ENCODE measurements at places on chromosomes 7 and 10. TPM values are rescaled to one million over a fixed set of nuclear protein-coding genes. Genes with fewer than 3 reads are reported as not detected.

DNA sequence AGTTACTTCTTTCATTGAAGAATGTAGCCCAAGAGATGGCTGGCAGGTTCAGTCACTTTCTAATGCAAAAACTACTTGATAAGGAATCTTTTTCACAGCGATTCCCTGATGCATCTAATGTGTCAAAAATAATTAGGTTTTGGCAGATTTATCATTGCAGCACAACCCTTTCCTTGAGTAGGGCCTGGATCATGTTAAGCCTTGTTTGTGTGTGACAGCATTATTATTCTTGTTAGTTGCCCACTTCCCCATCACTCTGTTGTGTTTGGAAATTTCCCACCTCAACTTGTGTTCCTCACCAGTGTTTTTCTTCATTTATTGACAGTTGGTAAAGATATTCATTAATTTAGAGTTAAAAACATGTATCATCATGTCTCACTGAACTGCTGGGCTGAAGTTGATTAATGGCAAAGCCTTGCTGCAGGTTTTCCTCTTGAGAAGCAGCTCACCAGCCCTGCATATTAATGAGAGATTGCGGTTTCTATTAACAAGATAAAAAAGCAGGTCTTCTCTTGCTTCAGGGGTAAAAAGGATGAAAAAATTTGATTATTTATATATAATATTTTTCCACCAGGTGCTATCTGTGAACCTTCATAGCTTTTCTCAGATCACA is 233.3 kb upstream of the MDFIC start:
- no peaks in the 10 kb centered on the region for H3K36me3 ChIP-seq
- no peak for DNase-seq
- H3K27ac ChIP-seq: no peak overlapping the region
- H3K27me3 ChIP-seq: no peaks in the 10 kb centered on the region

DNA sequence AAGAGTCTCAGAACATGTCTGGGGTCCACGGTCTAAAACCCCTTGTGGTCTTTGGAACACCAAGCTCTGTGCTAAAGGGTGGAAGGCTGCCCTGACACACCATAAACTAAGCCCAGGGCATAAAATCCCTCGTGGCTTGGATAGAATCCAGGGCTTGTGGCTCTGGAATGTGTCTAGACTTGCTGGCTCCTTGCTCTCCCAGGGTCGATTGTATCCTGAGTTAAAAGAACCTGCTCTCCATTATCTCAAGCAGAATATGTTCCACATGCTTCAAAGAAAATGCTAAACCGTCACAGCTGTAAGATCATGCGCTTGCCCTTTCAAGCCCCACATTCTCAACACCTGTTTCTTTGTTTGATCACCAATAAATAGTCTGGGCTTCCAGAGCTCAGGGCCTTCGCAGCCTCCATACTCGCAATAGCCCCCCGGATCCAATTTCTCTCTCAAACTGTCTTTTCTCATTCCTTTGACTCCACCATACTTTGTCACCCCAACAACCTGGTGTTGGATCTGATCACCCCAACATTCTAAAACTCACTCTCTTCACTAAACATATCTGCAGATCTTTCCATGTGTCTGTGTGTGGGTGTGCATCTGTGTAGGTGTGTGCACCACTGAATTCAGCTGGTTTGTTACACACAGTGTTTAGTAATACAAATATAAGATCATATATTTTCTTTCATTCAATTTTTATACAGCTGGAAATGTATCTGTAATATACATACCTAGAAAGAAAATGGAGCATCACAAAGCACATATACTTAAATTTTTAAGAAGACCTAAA is 238.5 kb downstream of the ZMYND11 start:
- DNase-seq: no peak
- no peaks in the 10 kb centered on the region for H3K27me3 ChIP-seq
- H3K36me3 ChIP-seq: peaks cover 4% of the 10 kb centered on the region
- H3K4me1 ChIP-seq: no peaks in the 10 kb centered on the region
- H3K4me3 ChIP-seq: no peak overlapping the region

DNA sequence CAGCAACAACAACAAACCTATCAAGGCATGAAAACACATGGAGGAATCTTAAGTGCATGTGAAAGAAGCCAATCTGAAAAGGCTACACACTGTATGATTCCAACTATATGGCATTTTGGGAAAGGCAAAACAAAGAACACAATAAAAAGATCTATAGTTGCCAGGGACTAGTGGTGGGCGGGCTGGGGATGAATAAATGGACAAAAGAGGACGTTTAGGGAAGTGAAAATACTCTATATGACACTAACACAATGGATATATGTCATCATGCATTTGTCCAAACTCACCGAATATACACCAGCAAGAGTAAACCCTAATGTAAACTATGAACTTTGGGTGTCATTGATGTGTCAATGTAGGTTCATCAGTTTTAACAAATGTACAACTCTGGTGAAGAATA is 89.1 kb downstream of the SEMA3E start:
- no peak overlapping the region for H3K27ac ChIP-seq
- H3K4me3 ChIP-seq: no peak overlapping the region
- no peak for DNase-seq

GRCh38 chr10:95330966-95331453 is 40.2 kb upstream of the PDLIM1 start:
- H3K36me3 ChIP-seq: no peaks in the 10 kb centered on the region
- no peaks in the 10 kb centered on the region for H3K4me1 ChIP-seq

DNA sequence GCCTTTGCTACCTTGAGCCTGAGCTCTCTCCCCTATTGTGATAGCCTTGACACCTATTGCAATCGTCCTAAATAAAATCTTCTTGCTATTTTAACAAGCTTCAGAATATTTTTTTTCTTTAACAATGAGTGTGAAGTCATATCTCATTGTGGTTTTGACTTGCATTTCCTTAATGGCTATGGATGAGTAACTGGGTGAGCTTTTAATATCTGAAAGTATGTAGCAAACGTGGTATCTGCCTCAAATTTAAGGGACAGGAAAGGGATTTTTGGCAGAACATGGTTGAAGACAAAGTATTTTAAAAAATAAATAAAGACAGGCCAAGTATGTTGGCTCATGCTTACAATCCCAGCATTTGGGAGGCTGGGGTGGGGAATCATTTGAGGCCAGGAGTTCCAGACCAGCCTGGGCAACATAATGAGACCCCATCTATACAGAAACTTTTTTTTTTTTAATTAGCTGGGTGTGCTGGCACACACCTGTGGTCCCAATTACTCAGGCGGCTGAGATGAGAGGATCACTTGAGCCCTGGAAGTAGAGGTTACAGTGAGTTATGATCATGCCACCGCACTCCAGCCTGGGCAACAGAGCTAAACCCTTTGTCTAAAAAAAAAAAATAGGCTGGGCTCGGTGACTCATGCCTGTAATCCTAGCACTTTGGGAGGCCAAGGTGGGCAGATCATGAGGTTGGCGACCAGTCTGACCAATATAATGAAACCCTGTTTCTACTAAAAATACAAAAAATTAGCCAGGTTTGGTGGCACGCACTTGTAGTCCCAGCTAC is 319.3 kb upstream of the NRP1 start:
- DNase-seq: no peak
- no peak overlapping the region for H3K4me3 ChIP-seq
- H3K27me3 ChIP-seq: no peaks in the 10 kb centered on the region

DNA sequence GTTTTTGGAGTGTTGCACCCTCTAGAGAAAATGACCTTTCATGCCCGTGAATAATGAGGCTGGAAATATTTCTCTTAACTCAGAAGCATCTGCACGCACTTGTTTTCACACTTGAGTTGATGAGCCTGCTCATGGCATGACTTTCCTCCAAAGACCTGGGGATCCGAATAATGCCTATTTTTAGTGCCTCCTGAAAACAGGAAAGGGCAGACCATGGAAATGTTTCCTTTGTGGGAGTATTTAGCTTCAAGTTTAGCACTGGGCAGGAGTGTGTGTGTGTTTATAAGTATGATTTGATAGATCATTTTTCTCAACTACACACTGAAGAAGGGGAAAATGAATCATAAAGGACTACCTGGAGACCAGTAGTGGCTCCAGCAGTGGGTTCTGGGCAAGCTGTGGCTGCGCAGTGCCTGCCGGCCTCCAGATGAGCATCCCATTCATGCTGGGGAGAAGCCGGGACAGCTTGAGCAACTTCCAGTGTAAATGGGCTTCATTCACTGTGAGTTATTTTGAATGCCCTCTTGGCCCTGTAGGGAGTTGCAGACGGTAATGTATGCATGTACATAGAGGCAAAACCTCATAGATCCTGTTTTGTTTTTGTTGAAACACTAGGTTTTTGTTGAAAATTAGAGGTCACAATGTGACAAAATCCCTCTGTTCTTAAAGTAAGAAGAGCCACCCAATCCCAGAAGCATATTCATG is 117.8 kb upstream of the INSYN2A start:
- no peaks in the 10 kb centered on the region for H3K27me3 ChIP-seq
- H3K36me3 ChIP-seq: no peaks in the 10 kb centered on the region
- no peak overlapping the region for H3K4me3 ChIP-seq
- no peaks in the 10 kb centered on the region for H3K4me1 ChIP-seq
- no peak overlapping the region for H3K27ac ChIP-seq
- no peak for DNase-seq

ZNF394 gene
- total RNA-seq: 58.7 TPM

- H3K4me1 ChIP-seq: peaks cover 9% of the 10 kb centered on the region
- no peaks in the 10 kb centered on the region for H3K27me3 ChIP-seq
- DNase-seq: no peak
- no peak overlapping the region for H3K27ac ChIP-seq
Observed at GRCh38 chr7:134907639-134908038, 78.7 kb upstream of the AGBL3 start.

GRCh38 chr7:41955451-41955850 is 252.6 kb upstream of the INHBA start:
- H3K27ac ChIP-seq: no peak overlapping the region
- H3K27me3 ChIP-seq: no peaks in the 10 kb centered on the region
- H3K4me1 ChIP-seq: no peaks in the 10 kb centered on the region
- no peak overlapping the region for H3K4me3 ChIP-seq
- no peak for DNase-seq

DNA sequence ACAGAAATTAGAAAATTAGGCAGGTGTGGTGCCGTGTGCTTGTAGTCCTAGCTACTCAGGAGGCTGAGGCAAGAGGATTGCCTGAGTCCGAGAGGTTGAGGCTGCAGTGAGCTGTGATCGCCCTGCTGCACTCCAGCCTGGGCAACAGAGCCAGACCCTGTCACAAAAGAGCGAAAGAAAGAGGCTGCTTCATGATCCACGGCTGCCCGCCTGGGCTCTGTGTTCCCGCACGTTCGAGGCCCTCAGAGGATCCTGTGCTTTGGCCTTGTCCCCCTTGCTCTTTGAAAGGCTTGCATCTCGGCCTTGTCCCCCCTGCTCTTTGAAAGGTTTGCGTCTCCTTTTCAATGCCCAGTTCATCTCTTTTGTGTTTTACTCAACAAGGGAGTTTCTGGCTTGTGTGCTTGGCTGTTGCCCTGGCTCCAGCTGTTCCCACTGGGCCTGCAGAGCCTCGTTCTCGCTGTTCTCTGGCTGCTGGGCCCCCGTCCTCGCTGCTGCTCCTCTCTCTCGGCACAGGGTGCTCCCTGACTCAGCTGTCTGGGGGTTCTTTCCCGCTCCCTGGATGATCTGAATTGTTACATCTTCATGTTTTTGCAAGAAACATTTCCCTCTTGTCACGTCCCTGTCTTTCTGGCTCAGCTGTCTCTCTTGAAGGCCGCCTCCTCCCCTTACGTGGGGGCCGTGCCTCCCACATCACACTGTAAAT is 45.1 kb upstream of the INPP5A start:
- DNase-seq: no peak
- H3K27ac ChIP-seq: no peak overlapping the region
- H3K27me3 ChIP-seq: no peaks in the 10 kb centered on the region
- no peak overlapping the region for H3K4me3 ChIP-seq
- no peaks in the 10 kb centered on the region for H3K36me3 ChIP-seq
- no peaks in the 10 kb centered on the region for H3K4me1 ChIP-seq

DNA sequence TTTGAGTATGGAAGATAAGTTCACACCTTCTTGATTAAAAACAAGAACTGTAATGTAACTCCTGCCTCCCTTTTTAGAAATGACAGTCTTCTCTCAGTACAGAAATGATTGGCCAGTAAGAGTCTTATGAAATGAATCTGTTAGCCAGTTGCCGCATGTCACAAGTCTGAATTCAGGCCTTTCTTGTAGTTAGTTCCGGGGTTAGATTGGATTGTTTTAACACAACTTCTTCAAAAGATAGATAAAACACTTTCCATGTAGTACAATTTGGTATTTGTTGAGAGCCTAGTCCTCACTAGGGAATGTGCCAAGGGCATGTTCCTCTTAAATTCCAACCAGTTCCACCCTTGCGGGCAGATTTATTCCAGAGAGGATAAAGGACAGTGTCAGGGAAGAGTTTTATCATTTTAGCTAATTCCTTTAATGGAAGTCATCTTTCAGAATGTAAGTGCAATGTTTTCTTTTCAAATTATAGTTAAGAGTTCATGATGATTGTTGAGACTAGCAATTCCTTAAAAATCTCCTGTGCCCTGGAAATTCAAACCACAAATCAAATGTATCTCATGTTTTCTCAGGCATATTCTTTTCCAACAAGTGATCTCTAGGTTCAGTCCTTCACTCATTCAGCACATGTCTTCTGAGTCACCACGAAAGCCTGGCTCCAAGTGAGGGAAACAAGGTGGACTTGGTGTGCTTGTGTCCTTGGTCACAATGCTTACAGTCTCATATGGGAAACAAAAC is 4.1 kb downstream of the FHIP2A start:
- H3K27ac ChIP-seq: no peak overlapping the region
- no peaks in the 10 kb centered on the region for H3K27me3 ChIP-seq
- no peaks in the 10 kb centered on the region for H3K36me3 ChIP-seq
- DNase-seq: no peak
- no peak overlapping the region for H3K4me3 ChIP-seq
- peaks cover 28% of the 10 kb centered on the region for H3K4me1 ChIP-seq

PTN gene
- 2.8 TPM for total RNA-seq

- H3K4me1 ChIP-seq: no peaks in the 10 kb centered on the region
- DNase-seq: no peak
- no peaks in the 10 kb centered on the region for H3K36me3 ChIP-seq
- no peak overlapping the region for H3K4me3 ChIP-seq
- no peak overlapping the region for H3K27ac ChIP-seq
Observed at GRCh38 chr10:56679578-56679977, 318.5 kb upstream of the ZWINT start.

DNA sequence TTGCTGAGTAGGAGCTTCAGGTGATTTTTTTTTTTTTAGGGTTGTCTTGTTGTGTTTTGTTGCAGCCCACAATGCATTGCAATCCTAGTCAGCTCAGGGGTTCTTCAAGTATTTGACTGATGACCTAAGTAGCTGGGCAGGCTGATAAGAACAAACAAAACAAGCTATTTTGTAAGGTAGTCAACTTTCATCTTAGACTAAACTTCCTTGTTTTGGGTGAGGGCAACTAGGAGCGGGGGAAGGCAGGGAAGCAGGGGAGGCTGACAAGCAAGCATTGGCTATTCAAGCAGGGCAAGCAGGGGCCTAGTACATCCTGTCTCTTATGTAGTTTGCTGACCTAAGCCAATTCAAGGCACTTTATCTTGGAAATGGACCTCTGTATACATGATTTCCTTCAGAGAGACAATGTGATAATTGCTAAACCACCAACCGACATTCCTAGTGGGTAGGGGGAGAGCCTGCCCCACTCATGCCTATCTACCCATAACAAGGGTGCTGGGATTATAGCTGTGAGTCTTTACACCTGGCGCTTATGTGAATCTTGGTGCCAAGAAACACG is 163.3 kb upstream of the PRKCQ start:
- H3K4me1 ChIP-seq: no peaks in the 10 kb centered on the region
- H3K4me3 ChIP-seq: no peak overlapping the region
- H3K27ac ChIP-seq: no peak overlapping the region

ST8SIA6 gene
- not detected for total RNA-seq

GRCh38 chr10:104642658-104643302 is 1.7 kb downstream of the SORCS3 start:
- H3K4me3 ChIP-seq: no peak overlapping the region
- H3K27ac ChIP-seq: no peak overlapping the region
- H3K36me3 ChIP-seq: no peaks in the 10 kb centered on the region
- H3K27me3 ChIP-seq: no peaks in the 10 kb centered on the region

All from Peyer's patch (tissue), 4 donors.